ENCODE measurements at places on chromosomes 12 and 14. TPM values are rescaled to one million over a fixed set of nuclear protein-coding genes. Genes with fewer than 3 reads are reported as not detected.

DNA sequence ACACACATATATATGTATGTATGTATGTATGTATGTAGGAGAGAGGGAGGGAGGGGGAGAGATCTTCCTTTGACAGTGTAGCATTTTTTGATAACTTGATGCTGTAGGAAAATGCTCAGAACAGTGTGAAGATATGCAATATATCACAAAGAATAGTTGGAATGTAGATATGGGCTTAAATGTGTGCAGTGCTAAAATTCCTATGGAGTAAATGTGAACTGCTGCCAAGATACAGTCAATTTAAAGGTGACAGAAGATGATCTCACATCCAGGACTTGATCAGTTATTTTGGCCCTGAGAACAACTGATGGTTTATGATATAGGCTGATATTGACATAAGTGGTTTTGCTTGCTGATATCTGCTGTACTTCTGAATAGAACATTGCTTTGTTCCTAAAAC, 84.2 kb downstream of the DAAM1 start:
- no peak for DNase-seq

DNA sequence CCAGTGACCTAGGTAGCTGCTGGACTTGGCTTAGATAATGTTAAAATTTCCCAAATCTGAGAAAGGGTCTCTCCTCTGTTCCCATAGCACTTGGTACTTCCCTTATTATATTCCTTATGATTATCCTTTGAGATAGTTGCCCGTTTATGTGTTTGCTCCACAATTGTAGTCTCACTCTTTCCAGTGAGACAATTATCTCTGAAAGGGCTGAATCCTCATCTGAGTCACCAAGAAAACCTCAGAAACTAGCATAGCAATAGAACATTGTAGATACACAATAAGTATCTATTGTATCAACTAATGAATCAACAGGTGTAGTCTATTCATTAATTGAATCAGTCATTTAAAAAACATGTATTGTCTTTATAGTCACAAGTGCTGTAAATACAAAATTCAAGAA, 119.1 kb upstream of the FAR2 start:
- no peak for DNase-seq

GRCh38 chr12:72246370-72246769, 25.8 kb upstream of the TRHDE start:
- no peak for DNase-seq

GRCh38 chr14:32469388-32470160, 140.5 kb downstream of the AKAP6 start:
- no peak for DNase-seq

DNA sequence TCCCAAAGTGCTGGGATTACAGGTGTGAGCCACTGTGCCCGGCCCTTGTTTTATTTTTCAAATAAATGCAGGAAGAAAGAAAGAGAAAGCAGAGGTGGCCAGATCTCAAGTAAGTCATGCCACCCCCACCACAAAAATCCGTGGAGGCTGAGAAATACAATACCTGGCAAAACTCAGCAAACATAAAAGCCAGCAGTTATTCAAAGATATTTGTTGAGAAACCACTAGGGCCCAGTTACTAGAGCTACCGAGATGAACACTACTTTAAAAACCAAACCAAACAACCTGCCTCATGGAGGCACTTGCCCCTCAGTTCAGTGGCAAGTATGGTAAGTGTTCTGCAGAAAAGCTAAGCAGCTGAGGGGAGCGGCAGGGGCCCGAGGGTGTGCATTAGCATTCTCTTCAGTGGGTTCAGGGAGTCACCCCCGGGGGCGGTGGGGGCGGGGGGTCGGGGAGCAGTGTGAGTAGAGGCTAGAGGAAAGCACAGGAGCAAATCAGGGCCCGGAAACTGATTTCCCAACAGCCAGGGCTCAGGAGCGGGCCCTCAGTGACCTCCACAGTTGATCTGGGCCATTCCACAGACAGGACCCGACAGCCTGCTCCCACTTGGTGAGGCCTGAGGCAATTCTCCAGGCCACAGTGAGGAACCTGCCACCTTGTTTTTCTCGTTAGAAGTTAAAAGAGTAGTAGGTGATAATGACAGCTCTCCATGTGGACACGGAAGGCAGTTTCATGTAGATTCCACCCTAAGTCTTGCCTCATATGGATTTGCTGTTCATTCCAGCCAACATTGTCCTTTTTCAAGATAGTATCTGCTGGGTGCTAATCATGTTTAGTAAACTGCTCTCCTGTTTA, 8.6 kb downstream of the EVL start:
- DNase-seq = no peak

DNA sequence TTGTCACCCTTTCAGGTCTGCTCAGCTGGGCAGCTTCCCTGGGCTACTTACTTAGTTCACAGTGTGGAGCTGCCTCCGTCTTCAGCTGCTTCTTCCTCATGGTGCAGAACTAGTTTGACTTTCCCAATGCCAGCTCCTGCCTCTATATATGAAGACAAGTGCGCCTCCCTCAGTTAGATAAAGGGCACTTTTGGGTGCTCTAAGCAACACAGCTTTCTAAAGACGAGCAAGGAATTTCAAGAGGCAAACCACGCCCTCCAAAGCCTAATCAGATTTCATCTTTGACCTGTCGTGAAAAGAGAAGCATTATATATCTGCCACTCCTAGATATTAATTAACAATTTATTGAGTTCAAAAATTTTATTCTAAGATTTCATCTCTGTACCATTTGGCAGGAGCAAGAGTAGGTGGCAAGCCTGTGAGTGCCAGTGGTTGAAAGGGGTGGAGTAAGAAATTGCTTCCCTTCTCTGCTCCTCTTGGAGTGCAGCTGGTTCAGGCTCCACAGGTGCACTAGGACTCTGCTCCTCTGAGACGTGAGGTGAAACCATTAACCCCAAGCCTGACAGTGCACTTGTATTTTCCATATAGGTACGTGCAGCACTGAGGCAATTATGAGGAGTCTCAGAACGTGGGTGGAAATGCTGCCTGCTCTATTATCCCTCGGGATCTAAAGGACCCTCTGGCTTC, 2.1 kb upstream of the SLC11A2 start:
- DNase-seq = no peak

DNA sequence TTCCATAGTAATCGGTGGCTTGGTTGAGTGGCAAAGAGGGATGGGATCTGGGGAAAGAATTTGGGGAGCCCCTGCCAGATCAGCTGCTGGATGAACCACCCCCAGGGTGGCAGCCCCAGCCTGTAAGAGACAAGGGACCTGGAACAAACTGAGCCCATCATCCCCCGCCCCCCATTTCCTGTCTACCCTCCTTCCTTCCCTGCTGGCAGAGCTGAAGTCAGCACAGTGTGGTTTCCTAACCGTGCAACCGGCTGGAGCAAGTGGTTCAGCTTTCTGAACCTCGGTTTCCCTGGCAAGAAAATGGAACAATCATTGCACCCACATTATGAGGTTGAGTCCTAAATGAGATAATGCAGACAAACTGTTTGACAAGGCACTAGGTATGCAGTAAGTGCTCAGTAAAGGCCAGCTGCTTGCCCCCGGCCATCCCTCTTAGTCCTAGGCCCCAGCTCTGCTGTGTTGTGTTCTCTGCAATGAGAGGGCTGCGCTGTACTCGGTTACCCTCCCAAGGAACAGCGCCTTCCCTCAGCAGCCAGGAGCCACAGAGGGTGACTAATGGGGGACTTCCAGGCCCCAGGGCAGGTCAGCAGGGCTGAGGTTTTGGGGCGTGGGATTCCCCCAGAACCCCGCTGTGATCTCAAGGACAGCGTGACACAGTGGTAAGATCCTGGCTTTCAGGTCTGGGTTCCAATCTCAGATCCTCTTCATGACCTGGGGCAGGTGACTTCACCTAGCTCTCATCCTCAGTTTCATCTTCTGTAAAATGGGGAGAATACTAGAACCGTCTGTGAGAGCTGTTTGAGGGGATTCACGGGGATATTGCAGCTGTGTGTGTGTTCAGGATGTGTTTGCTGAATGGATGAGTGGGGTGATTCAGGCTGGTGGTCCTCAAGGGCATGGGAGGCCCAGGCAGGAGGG, 16.5 kb downstream of the SELPLG start:
- no peak for DNase-seq

DNA sequence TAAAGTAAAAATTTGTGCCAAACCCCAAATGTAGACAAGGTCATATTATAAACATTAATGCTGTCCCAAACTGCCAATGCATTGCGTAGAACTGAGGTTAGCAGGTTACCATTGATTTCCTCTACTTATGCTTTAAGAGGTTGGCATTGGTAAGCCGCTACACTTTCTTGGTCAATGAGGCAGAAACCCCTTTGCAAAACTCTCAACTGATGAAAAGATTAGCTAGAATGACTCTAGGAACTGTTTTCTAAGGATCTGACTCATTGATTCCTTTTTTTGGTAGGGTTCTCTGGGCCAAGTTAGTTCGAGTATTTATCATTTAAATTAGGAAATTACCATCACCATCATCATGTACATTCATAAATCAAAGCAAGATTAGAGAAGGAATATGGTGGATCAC, 44.6 kb downstream of the HMGA2 start:
- no peak for DNase-seq

DNA sequence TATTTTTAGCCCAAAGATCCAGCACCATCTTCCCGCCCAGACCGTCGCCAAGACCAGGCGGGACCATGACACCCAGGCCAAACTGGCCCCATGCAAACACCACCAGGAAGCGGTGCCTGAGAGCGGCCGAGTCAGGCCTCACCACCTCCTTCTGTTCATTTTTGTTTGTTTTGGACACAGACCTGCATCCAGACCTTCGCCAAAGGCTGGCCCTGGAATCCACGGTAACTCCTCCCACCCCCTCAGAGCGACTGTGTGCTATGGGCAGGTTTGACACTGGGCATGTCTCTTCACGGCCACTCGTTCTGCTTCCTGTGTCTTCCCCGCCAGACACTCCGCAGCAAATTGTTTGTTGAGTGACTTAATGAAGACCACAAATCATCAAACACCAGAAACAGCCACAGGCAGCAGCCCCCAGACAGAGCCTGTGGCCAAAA, 47.1 kb downstream of the NCOR2 start:
- no peak for DNase-seq

GRCh38 chr12:6078398-6079096, 45.9 kb downstream of the VWF start:
- no peak for DNase-seq

DNA sequence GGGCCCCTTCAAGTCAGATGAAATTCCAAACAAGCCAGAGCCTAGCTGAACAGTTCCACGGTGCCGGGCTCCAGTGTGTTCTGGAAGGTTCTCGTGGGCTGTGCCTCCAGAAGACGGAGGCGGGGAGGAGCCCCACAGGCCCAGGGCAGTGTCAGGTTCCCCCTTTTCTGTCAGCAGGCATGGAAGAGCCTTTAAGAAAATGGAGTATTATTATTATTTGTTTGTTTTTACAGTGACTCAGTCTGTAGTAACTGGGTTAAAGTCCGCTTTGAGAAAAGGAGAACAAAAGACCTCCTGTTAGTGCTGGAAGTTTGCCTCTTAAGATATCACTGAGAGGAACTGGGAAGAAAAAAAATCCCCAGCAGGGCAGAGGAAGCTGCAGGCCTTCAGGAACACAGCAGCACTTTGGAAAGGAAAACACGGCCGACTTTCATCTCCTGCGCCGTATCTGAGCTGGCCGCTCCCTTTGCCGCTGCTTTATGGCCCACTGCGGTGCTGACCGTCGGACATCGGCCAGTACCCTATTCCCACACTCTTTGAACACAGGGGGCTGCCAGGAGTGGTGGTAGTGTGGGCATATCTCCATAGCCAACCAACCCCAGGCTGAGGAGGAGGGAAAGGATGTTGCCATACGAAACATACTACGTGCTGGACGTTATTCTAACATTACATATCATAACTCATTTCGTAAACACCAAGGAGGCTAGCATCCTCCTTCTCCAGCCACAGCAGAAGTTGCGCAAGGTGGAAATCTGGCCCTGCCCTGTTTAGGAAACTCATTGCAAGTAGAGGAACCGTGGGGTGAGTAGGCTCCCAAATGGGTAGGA, 194.0 kb downstream of the ZFP36L1 start:
- DNase-seq = peak; percentile 75

GRCh38 chr12:88876857-88877256, 296.6 kb upstream of the KITLG start:
- DNase-seq = no peak

DNA sequence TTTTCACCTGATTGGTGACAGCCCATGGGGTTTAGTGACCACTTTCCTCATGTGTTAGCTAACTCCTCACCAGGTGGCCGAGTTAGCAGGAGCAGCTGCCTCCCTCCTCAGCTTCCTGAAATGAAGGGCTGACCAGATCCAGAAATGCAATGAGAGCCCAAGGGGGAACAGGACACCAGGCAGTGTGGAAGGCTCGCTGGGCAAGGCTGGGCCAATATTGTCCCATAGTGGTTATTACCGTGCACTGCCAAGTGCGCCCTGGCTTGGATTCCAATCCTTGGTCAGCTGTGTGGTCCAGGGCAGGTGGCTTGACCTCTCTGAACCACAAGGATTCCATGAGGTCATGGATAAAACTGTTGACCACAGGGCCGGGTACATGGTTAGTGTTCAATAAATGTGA, 3.6 kb upstream of the HSPB8 start:
- DNase-seq = no peak

DNA sequence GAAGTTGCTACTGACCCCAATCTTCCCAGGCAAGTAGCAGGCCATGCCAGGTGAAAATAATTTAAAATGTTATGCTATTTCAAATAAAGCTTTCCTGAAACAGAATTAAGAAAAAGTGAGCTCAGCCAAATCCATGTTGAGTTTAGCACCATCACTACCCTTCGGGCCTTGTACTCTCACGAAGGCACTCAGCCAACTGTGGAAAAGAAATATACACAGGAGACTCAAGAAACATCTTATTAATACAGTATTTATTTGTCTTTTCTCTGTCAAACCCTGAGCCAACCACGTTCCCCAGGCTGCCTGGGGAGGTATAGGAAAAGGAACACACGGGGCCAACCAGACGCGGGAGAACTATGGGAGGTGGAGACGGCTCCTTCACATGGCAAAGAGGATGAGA, 10.9 kb downstream of the ATP5MC2 start:
- no peak for DNase-seq

DNA sequence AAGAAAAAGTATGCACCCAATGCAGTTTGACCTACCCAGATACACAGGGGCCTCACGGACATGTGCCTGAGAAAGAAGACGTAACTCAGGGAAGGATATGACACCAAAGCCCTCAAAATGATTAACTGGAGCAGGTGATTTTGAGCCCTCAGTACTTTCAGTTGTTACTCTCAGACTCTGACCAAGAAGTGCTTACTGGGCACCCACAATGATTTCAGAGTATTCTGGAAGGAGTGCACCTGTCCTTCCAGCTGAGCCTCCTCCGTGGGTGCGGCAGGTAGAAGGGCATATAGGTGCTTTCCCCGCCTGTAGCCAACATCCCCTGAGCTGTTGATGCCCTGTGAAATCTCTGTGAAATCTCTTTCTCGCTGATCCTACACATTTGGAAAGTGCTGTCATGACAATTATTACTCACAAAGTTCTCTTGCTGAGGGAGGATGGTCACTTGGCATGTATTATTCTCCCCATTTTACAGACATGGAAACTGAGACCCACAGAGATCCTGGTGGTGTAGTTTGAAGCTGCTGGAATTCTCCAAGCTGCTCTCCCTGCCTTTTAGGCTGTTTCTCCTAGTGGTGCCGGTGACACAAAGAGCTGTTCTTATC, 154.3 kb upstream of the CCND2 start:
- DNase-seq = no peak

The UNC79 gene
- 0.89 TPM for total RNA-seq

The PPP4R4 gene
- not detected for total RNA-seq

The GLIPR1 gene
- 4.3 TPM for total RNA-seq

The EMC9 gene
- total RNA-seq = 10.2 TPM

The NAV3 gene
- total RNA-seq = 4.9 TPM

The SLC4A8 gene
- total RNA-seq = 0.28 TPM

The WASHC4 gene
- total RNA-seq = 18.5 TPM

The NIN gene
- total RNA-seq = 20.7 TPM

The KERA gene
- not detected for total RNA-seq
